ENCODE measurements at places on chromosomes 6 and 20.

DNA sequence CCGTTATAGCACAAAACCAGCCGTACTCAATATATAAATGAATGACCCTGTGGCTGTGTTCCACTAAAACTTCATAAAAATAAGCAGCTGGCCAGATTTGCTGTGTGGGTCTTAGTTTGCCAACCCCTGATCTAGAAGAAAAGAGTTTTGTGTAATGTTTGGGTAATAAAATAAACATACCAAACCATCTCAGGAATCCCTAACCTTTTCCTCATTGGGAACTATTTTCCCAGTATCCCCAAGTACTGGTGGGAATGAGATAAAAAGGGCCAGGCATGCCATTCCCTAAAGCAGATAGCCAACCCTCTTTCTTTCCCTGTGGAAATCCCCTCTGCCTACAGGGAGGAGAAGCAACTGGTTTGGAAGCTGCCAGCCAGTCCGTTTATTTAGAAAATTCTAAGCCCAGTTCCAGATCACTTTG lies 169.1 kb upstream of the AKAP12 start:
- DNase-seq = no peak

DNA sequence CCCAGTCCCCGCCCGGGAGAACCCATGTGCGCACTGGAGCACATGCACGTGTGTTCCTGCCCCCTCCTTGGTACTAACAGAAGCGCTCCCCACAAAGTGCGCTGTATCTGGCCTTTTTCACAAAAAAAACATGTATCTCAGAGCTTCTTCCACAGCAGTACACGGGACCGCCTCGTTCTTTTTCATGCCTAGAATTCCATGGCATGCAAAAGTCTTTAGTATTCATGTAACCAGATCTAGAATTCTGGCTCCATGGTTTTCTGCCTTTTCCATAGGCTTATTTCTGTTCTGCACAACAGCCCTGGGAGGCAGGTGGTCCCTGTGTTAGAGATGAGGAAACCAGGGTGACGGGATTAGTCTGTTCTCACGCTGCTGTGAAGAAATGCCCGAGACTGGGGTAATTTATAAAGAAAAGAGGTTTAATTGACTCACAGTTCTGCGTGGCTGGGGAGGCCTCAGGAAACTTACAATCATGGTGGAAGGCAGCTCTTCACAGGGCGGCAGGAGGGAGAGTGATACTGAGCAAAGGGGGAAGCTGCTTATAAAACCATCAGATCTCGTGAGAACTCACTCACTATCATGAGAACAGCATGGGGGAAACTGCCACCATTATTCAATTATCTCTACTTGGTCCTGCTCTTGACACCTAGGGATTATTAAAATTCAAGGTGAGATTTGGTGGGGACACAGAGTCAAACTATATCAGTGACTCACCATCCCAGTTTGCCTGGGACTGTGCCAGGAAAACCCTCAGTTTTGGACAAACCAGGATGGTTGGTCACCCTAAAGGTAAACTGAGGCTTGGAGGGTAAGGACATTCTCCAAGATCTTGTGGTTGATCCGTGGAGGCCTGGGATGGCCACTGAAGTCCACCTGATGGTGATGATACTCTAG lies 41.0 kb downstream of the C20orf203 start:
- DNase-seq = no peak

- no peak for DNase-seq
Measured at GRCh38 chr20:5886788-5887187, 63.5 kb downstream of the TRMT6 start.

DNA sequence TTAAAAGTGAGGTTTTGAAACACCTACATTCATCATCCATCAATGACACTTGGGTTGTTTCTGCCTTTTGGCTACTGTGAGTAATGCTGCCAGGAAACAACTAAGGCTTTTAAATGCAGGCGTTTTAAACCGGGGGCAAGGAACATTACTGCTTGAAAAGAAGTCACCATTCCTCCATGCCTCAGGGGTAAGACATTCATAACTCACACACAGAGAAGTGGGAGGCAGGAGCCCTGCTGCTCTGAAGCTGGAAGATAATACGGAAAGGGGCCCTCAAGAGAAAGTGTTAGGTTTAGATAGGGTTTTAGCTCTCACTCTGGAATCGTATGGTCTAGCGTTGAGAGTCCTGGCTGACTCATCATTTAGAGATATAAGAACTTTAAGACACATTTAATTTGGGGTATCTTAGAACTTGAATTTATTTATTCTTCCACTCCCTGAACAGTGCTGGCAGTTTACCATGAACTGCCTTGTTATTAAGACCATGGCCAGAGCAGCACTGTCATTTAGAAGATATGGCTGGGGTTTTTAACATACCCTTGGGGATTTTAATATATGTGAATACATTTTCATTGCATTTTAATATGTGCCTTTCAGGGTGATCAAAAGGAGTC lies 1.8 kb downstream of the TUBB1 start:
- no peak for DNase-seq

GRCh38 chr6:16673011-16673797 lies 88.1 kb downstream of the ATXN1 start:
- no peak for DNase-seq

All from NCI-H2081 treated with DMSO at 0.1 percent for 48 hours (cell line).